ENCODE measurements at places on chromosomes 5 and 9. TPM values are rescaled to one million over a fixed set of nuclear protein-coding genes. Genes with fewer than 3 reads are reported as not detected.

Gene TMEM252
- 1.1 TPM for polyA plus RNA-seq

Gene CCNJL
- polyA plus RNA-seq: 4.6 TPM

Gene HRCT1
- polyA plus RNA-seq: 0.82 TPM

GRCh38 chr5:35203403-35203802 is 26.9 kb downstream of the PRLR start:
- no peak overlapping the region for H3K4me3 ChIP-seq
- H3K27me3 ChIP-seq: no peaks in the 10 kb centered on the region
- no peak overlapping the region for H3K27ac ChIP-seq
- H3K4me1 ChIP-seq: peaks cover 6% of the 10 kb centered on the region
- no peak for DNase-seq

- DNase-seq: no peak
- no peaks in the 10 kb centered on the region for H3K27me3 ChIP-seq
- H3K4me1 ChIP-seq: no peaks in the 10 kb centered on the region
- no peak overlapping the region for H3K27ac ChIP-seq
Measured at GRCh38 chr5:90941002-90941720, 382.6 kb downstream of the ADGRV1 start.

DNA sequence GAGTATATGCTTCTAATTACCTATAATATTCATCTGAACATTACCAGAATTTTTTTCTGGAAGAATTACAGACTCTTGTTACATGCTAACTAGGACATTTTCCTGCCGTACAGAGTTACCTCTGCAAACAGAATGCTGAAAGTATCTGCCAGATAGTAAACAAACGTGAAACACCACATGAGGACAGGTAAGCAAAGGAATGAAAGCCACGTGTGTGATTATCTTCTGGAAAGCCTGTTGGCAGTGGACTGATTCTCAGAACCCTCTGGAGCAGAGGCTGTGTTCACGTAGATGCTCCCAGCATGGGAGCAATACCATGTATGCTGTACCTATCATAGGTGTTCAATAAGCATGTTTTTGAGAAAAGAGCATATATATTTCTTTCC is 472.6 kb downstream of the ENC1 start:
- H3K4me3 ChIP-seq: no peak overlapping the region
- no peaks in the 10 kb centered on the region for H3K36me3 ChIP-seq
- no peaks in the 10 kb centered on the region for H3K27me3 ChIP-seq
- peaks cover 13% of the 10 kb centered on the region for H3K4me1 ChIP-seq
- DNase-seq: no peak
- H3K27ac ChIP-seq: no peak overlapping the region

GRCh38 chr9:16417161-16417560 is 453.3 kb downstream of the BNC2 start:
- peak; percentile 74 for DNase-seq
- no peak overlapping the region for H3K4me3 ChIP-seq
- H3K27ac ChIP-seq: peak overlapping the region; percentile 73
- peaks cover 3% of the 10 kb centered on the region for H3K36me3 ChIP-seq
- H3K27me3 ChIP-seq: no peaks in the 10 kb centered on the region

GRCh38 chr9:136103651-136104487 is 8.8 kb upstream of the NACC2 start:
- peaks cover 5% of the 10 kb centered on the region for H3K27me3 ChIP-seq
- H3K36me3 ChIP-seq: no peaks in the 10 kb centered on the region
- DNase-seq: no peak

Gene RUSC2
- 53.1 TPM for polyA plus RNA-seq

- no peaks in the 10 kb centered on the region for H3K27me3 ChIP-seq
- no peak overlapping the region for H3K27ac ChIP-seq
- peaks cover 8% of the 10 kb centered on the region for H3K4me1 ChIP-seq
Measured at GRCh38 chr9:98778711-98779530, 17.4 kb downstream of the ANKS6 start.

Gene UNC13B
- 14.4 TPM for polyA plus RNA-seq

DNA sequence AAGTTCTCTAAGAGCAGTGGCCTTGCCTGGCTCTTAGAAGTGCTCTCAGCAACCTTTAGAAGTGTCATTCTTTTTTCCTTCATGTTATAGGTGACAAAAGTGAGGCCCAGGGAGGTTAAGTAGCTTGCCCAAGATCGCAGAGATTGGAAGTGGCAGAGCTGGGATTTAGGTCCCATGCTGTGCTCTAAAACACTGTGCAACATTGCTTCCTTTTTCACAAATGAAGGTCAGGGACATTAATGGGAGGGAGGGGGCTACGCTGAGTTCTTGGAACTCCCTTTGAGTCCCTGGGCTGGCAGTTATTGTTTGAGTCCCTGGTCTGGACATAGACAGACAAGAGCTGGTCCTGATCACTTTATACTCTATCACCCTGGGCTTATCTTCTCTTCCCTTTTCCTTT is 45.3 kb downstream of the PAM start:
- no peak overlapping the region for H3K4me3 ChIP-seq
- H3K27me3 ChIP-seq: no peaks in the 10 kb centered on the region
- H3K36me3 ChIP-seq: no peaks in the 10 kb centered on the region
- no peak overlapping the region for H3K27ac ChIP-seq
- no peak for DNase-seq
- H3K4me1 ChIP-seq: peaks cover 3% of the 10 kb centered on the region

GRCh38 chr9:134532084-134532483 is 109.5 kb upstream of the COL5A1 start:
- DNase-seq: no peak
- no peak overlapping the region for H3K27ac ChIP-seq
- peaks cover 2% of the 10 kb centered on the region for H3K27me3 ChIP-seq
- H3K4me3 ChIP-seq: no peak overlapping the region

Gene CDH10
- 0.40 TPM for polyA plus RNA-seq

DNA sequence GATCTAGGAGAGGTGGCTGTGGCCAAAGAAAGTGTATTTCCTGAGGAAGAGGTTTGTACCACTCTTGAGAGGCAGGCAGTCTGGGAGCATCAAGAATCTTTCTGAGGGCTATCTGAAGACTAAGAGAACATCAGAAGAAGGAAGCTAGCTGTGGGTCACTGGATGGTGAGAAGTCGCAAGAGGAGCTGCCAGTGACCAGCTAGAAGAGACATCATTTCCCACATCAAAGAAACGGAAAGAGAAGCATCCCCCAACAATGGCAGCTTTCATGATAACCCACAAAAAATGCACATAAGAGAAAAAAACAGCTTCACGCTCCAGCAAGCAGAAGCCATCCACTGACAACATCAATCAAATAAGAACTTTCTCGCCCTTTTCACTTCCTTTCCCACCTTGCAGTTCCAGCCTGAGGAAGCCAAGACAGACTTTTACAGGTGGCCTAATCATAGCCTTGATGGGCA is 25.0 kb upstream of the CEP78 start:
- DNase-seq: no peak
- no peaks in the 10 kb centered on the region for H3K36me3 ChIP-seq
- H3K27me3 ChIP-seq: no peaks in the 10 kb centered on the region
- H3K4me1 ChIP-seq: no peaks in the 10 kb centered on the region

DNA sequence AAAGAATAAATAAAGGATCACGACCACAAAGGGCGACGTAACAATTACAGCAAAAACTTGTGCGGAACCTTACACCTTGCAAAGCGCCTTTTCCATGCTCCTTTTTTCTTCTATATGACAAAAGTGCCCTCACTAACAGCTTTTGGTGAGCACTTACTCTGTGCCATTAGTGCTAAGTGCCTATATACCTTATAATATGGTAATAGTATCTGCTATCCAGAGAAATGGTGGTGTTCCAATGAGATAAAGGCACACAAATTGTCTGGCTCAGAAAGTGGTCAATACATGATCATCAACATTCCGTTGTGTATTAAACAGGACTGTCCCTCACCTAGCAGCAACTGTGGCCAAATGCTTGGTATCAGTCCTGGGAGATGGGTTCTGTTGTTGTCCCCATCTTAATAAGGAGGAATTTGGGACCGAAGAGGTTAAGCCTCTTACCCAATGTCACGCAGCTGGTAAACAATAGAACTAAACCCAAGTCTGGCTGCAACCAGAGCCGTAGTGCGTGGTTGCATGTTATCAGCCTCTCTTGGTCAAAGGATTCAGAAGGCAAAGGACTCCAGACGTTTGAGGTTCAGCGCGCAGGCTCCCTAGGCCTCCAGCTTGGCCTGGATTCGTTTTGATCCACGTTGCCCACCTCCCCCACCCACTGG is 564 bp upstream of the TOR2A start:
- H3K4me1 ChIP-seq: peaks cover 14% of the 10 kb centered on the region
- no peak overlapping the region for H3K4me3 ChIP-seq
- no peak for DNase-seq
- no peaks in the 10 kb centered on the region for H3K27me3 ChIP-seq
- H3K36me3 ChIP-seq: peaks cover 42% of the 10 kb centered on the region

Gene HNRNPH1
- polyA plus RNA-seq: 829 TPM

DNA sequence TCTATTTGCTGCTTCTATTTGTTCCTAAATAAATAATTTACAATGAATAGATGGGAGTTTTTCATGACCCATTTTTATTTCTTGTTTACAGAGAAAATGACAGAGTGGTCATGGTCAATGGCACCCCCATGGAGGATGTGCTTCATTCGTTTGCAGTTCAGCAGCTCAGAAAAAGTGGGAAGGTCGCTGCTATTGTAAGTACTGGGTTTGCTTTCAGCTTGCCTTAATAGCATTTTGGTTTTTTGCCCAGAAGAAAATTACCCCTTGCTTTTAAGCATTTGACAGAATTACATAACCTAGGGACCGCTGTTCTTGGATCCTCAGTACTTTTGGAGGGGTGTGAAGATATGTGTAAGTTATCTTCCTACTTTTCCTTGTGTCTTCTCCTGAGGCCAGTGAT is 44.1 kb downstream of the TJP2 start:
- H3K4me3 ChIP-seq: no peak overlapping the region
- no peaks in the 10 kb centered on the region for H3K27me3 ChIP-seq
- peaks cover 2% of the 10 kb centered on the region for H3K4me1 ChIP-seq

DNA sequence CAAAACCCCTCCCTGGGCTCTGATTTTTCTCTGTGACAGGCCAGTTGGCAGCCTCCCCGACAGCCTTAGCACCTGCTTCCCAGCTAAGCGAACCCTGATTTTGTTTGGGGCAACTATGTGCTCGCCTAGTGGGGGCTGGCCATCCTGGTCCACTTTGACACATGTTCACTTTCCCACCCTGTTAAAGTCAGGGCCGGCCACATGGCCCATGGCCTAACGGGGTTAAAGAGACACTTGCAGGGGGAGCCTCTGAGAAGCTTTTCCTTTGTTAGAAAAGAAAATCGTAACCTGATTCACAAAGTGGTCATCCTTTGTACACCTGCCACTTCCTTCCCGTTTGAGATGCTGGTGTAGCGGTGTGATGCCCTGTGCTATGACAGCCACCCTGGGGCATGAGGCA is 1.3 kb upstream of the CACNA1B start:
- H3K4me1 ChIP-seq: peaks cover 4% of the 10 kb centered on the region
- H3K27ac ChIP-seq: no peak overlapping the region
- H3K27me3 ChIP-seq: peaks cover 38% of the 10 kb centered on the region
- H3K4me3 ChIP-seq: no peak overlapping the region
- H3K36me3 ChIP-seq: no peaks in the 10 kb centered on the region

Gene MZB1
- polyA plus RNA-seq: 0.40 TPM

GRCh38 chr9:131695836-131696460 is 43.9 kb downstream of the RAPGEF1 start:
- no peaks in the 10 kb centered on the region for H3K27me3 ChIP-seq
- H3K36me3 ChIP-seq: no peaks in the 10 kb centered on the region
- no peak overlapping the region for H3K4me3 ChIP-seq
- H3K27ac ChIP-seq: no peak overlapping the region

DNA sequence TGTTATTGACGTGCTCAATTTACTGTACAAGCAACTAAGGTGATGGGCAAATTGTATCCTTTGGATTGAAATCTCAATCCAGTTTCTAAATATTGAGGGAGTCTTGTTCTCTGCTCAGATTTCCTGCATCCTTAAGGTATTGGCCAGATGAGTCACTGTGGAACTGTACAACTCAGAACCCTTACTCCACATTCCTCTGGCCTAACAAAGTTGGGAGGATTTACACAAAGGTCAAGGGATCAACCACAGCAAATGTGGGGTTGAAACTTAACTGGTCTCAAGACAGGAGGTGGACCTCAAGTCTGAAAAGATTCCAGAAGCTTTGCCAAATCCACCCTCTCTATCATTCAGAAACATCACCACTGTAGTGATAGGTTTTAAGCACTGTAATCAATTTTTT is 81.5 kb upstream of the AGXT2 start:
- H3K36me3 ChIP-seq: no peaks in the 10 kb centered on the region
- H3K27me3 ChIP-seq: no peaks in the 10 kb centered on the region
- no peak overlapping the region for H3K4me3 ChIP-seq
- no peak overlapping the region for H3K27ac ChIP-seq

Gene DAB2
- polyA plus RNA-seq: 119 TPM

Measured in muscle of leg (tissue), 16 donors.